ENCODE measurements at places on chromosomes 4 and X.

DNA sequence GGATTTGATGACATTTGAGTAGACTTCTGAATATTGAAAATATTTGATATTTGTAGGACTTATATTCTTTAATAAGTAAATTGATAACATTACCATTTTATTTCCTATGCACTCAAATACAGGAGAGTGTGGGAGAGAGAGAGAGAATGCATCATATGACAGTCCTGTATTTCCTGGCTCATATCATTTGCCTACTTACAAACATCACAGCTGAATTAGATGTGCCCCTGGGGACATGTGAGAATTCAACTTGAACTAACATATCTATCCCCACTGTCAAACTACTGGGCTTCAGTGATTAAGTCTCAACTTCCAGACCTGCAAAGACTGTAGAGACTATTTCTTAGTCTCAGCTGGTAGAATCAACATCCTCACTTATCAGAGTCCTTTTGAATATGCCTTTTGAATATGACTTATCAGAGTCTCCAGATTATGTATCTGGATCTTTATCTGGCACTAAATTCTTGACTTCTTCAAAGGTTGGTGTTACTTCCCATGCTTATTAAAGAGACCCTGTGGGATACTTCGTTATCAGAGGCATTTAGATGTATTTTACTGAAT lies 75.5 kb downstream of the PABPC4L start:
- no peaks in the 10 kb centered on the region for H3K36me3 ChIP-seq
- no peak for DNase-seq
- H3K4me3 ChIP-seq: no peak overlapping the region
- H3K27me3 ChIP-seq: no peaks in the 10 kb centered on the region

GRCh38 chrX:153614818-153615217 lies 15.9 kb upstream of the CCNQ start:
- peaks cover 7% of the 10 kb centered on the region for H3K4me1 ChIP-seq
- H3K36me3 ChIP-seq: no peaks in the 10 kb centered on the region
- H3K27ac ChIP-seq: no peak overlapping the region
- H3K27me3 ChIP-seq: peaks cover 18% of the 10 kb centered on the region

- H3K36me3 ChIP-seq: no peaks in the 10 kb centered on the region
- no peak overlapping the region for H3K27ac ChIP-seq
- H3K27me3 ChIP-seq: no peaks in the 10 kb centered on the region
- no peaks in the 10 kb centered on the region for H3K4me1 ChIP-seq
- DNase-seq: no peak
Measured at GRCh38 chr4:16608123-16608522, 290.3 kb downstream of the LDB2 start.

GRCh38 chr4:85391589-85392410 lies 83.2 kb upstream of the ARHGAP24 start:
- H3K4me3 ChIP-seq: no peak overlapping the region
- H3K36me3 ChIP-seq: no peaks in the 10 kb centered on the region
- no peak for DNase-seq
- H3K27me3 ChIP-seq: no peaks in the 10 kb centered on the region

DNA sequence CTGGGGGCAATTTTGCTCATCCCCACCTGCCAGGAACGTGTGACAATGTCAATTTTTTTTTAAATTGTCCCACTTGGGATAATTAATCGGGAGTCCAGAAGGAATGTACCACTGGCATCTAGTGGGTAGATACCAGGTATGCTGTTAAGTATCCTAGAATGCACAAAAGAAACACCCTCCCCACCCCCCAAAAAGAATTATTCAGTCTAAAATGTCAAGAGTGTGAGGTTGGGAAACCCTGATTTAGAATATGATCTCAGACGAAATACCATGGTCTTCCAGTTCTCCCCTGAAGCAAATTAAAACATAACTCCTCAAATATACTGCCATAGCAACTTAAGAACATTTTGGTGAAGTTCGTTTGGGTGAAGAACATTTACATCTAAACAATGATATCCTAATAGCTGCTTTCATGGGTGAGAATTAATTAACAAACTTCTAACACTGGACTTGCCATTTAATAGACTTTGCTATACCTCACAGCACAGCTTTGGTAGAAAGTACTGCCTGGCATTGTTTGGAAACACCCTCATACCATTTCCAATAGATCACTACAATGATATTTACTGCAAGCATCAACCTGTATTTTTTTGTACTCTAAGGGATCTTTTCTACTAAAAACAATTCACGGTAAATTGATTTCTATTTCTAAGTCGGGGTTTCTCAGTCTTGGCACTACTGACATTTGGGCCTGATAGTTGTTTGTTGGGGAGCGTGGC lies 36.5 kb downstream of the SH3RF1 start:
- no peaks in the 10 kb centered on the region for H3K27me3 ChIP-seq
- no peaks in the 10 kb centered on the region for H3K36me3 ChIP-seq
- H3K27ac ChIP-seq: no peak overlapping the region
- no peak overlapping the region for H3K4me3 ChIP-seq

DNA sequence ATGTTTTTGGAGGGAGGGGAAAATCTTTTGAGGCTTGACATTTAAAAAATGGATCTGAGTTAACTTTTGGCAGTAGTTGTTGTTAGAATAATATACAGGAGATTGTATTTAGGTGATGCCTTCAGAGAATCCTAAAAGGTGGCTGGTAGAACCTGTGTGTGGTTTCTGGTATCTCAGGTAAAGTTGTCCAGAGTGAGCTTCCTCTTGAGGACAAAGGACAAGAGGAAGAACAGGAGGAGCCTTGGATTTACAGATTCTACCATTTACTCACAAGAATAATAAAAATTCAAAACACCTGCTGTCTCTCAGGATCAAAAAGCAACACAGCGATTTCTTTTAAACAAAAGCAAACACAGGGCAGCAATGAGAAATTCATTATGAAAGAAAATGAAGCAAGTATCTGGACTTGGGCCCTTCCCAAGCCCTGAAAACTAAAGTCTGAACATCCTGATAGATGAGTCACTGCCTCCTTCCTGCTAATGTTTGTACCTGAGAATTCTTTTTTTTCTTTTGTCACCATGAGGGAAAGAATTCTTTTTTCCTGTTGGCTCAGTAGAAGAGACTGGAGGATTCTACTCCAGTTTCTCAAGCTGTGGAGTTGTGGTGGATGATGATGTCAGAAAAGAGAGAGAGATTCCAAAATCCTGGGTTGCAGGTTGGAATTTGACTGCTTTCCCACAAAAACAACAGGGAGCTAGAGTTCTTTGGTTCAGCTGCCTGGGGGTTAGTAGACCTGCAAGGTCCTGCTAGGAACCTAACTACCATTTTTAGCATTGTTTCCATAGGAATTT lies 31.5 kb upstream of the RAPGEF2 start:
- H3K4me1 ChIP-seq: peaks cover 19% of the 10 kb centered on the region
- no peaks in the 10 kb centered on the region for H3K27me3 ChIP-seq
- H3K36me3 ChIP-seq: no peaks in the 10 kb centered on the region
- H3K27ac ChIP-seq: no peak overlapping the region
- no peak for DNase-seq
- H3K4me3 ChIP-seq: no peak overlapping the region

DNA sequence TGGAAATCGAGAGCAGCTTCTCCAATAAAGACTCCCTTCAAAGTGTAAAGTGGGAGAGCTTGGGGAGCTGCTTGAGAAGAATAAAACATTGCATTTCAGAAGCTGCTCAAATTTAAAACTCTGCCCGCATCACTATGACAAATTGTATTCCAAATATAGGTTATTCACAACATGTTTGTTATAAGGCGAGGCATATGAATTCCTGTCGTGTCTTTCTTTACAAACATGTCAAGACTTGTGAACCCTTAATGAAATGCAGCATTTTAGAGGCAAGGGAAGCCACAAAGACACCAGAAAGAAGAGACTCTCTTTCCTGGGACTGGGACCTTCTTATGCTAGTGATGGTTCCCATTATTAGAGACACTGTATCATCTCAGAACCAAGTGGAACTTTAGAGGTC lies 311.2 kb downstream of the DHX15 start:
- H3K4me3 ChIP-seq: no peak overlapping the region
- DNase-seq: no peak
- no peak overlapping the region for H3K27ac ChIP-seq
- no peaks in the 10 kb centered on the region for H3K36me3 ChIP-seq
- no peaks in the 10 kb centered on the region for H3K27me3 ChIP-seq

DNA sequence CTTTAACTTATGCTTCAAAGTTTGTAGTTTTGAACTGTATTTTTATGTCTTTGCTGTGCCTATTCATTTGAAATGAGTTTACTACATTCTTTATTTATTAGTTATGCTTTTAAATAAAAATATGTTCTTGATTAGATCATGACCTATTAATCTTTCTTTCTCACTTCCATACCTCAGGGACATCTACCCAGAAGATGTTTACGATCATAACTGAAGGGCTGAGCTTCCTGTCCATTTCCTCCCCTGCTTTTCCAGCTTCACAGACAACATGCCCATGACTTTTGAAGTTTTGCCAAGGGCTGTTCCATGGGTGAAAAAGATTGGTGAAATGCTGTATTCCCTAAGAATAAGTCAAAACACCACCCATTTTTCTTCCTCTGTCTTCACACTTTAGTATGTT lies 99.7 kb upstream of the DDIT4L start:
- no peak for DNase-seq
- no peaks in the 10 kb centered on the region for H3K36me3 ChIP-seq
- H3K27ac ChIP-seq: no peak overlapping the region

DNA sequence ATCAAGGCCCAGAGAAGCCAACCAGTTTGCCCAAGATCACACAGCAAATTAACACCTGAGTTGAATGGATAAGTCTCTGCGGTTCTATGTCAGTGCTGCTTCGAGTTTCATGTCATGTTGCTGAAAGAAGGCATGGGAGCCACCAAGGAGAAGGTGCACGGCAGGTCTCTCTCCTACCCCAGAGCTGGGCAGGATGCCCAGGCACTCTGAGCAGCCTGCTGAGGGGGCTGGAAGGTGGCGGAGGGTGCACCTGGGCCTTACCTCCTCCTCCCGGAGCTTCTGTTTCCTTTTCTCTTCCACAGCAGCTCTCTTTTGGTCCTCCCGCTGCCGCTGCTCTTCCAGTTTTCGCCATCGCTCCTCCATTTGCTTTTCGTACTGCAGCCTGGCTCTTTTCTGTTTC lies 53.6 kb downstream of the MAP7D2 start:
- H3K4me3 ChIP-seq: no peak overlapping the region
- no peaks in the 10 kb centered on the region for H3K36me3 ChIP-seq
- no peak for DNase-seq
- H3K4me1 ChIP-seq: peaks cover 8% of the 10 kb centered on the region
- no peak overlapping the region for H3K27ac ChIP-seq
- H3K27me3 ChIP-seq: peaks cover 1% of the 10 kb centered on the region

GRCh38 chr4:71156616-71157015 lies 163.2 kb downstream of the DCK start:
- no peaks in the 10 kb centered on the region for H3K36me3 ChIP-seq
- H3K27ac ChIP-seq: no peak overlapping the region
- no peak for DNase-seq
- no peak overlapping the region for H3K4me3 ChIP-seq
- peaks cover 9% of the 10 kb centered on the region for H3K27me3 ChIP-seq

GRCh38 chr4:112807083-112807482 lies 170.1 kb downstream of the LARP7 start:
- no peaks in the 10 kb centered on the region for H3K36me3 ChIP-seq
- DNase-seq: no peak
- H3K27ac ChIP-seq: no peak overlapping the region
- H3K4me3 ChIP-seq: no peak overlapping the region
- peaks cover 6% of the 10 kb centered on the region for H3K4me1 ChIP-seq

DNA sequence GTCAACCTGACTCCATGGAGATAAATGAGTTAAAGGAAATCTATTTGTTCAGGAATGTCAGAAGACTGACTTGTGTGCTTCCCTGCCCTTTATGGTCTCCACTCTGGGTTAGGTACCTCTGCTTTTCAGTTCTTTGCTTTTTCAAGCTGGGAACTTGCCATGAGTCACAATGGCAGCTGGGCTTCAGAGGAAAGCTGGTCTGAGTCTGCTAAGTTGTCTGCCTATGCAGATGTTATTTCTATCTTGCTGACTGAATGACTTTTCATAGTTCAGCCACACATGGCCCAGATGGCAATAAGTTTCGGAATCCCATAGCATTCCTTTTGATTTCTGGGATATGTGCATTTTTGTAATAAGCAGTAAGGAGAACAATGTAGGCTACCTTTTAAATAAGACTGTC lies 337.9 kb upstream of the FGF13 start:
- H3K27ac ChIP-seq: no peak overlapping the region
- no peak overlapping the region for H3K4me3 ChIP-seq
- DNase-seq: no peak
- H3K36me3 ChIP-seq: no peaks in the 10 kb centered on the region

GRCh38 chr4:103634236-103634635 lies 85.5 kb downstream of the TACR3 start:
- no peak overlapping the region for H3K27ac ChIP-seq
- DNase-seq: no peak
- H3K36me3 ChIP-seq: no peaks in the 10 kb centered on the region
- H3K4me3 ChIP-seq: no peak overlapping the region

- no peak overlapping the region for H3K4me3 ChIP-seq
- DNase-seq: no peak
- peaks cover 7% of the 10 kb centered on the region for H3K36me3 ChIP-seq
- H3K27me3 ChIP-seq: no peaks in the 10 kb centered on the region
- H3K4me1 ChIP-seq: peaks cover 28% of the 10 kb centered on the region
Measured at GRCh38 chr4:101158134-101158482, 189.2 kb downstream of the PPP3CA start.

- H3K36me3 ChIP-seq: no peaks in the 10 kb centered on the region
- H3K27ac ChIP-seq: no peak overlapping the region
- peaks cover 3% of the 10 kb centered on the region for H3K27me3 ChIP-seq
- no peak for DNase-seq
- no peaks in the 10 kb centered on the region for H3K4me1 ChIP-seq
Measured at GRCh38 chr4:78510681-78511080, 40.9 kb upstream of the ANXA3 start.

- H3K4me1 ChIP-seq: peaks cover 21% of the 10 kb centered on the region
- H3K36me3 ChIP-seq: no peaks in the 10 kb centered on the region
- no peaks in the 10 kb centered on the region for H3K27me3 ChIP-seq
- H3K4me3 ChIP-seq: peak overlapping the region; percentile 51
- H3K27ac ChIP-seq: peak overlapping the region; percentile 65
Measured at GRCh38 chrX:152989292-152989658, 4.6 kb downstream of the PNMA5 start.

- peaks cover 28% of the 10 kb centered on the region for H3K4me1 ChIP-seq
- peaks cover 5% of the 10 kb centered on the region for H3K36me3 ChIP-seq
- no peak overlapping the region for H3K4me3 ChIP-seq
Measured at GRCh38 chrX:47585273-47585672, 3.0 kb downstream of the TIMP1 start.

GRCh38 chr4:26464420-26465095 lies 25.7 kb downstream of the CCKAR start:
- peaks cover 9% of the 10 kb centered on the region for H3K27me3 ChIP-seq
- DNase-seq: no peak
- H3K36me3 ChIP-seq: no peaks in the 10 kb centered on the region

GRCh38 chr4:78659264-78659663 lies 107.7 kb downstream of the ANXA3 start:
- H3K27me3 ChIP-seq: no peaks in the 10 kb centered on the region
- no peak for DNase-seq
- peaks cover 7% of the 10 kb centered on the region for H3K36me3 ChIP-seq
- peaks cover 77% of the 10 kb centered on the region for H3K4me1 ChIP-seq
- H3K4me3 ChIP-seq: peak overlapping the region; percentile 9
- no peak overlapping the region for H3K27ac ChIP-seq

- H3K36me3 ChIP-seq: no peaks in the 10 kb centered on the region
- no peak overlapping the region for H3K27ac ChIP-seq
- H3K27me3 ChIP-seq: no peaks in the 10 kb centered on the region
- H3K4me3 ChIP-seq: no peak overlapping the region
Measured at GRCh38 chr4:8696369-8697127, 104.0 kb downstream of the CPZ start.

- H3K27me3 ChIP-seq: no peaks in the 10 kb centered on the region
- DNase-seq: no peak
- H3K4me1 ChIP-seq: no peaks in the 10 kb centered on the region
- peaks cover 7% of the 10 kb centered on the region for H3K36me3 ChIP-seq
Measured at GRCh38 chrX:19958552-19959486, 32.0 kb downstream of the BCLAF3 start.

- peaks cover 32% of the 10 kb centered on the region for H3K27me3 ChIP-seq
- peaks cover 1% of the 10 kb centered on the region for H3K36me3 ChIP-seq
- H3K4me3 ChIP-seq: no peak overlapping the region
Measured at GRCh38 chrX:72107320-72107719, 24.4 kb downstream of the RTL5 start.

All from activated T-helper 1 cell treated with anti-CD3 and anti-CD28 coated beads, Interleukin-12 subunit alpha, Interleukin-12 subunit beta, Interleukin-2, Interleukin-4 antibody, amounts not matched to agents 30 ng/mL and 10 ng/mL and 1 ng/mL, durations not matched to agents 14 hours and 24 hours and 36 hours (primary cell).